ENCODE measurements at places on chromosomes 4 and X. TPM values are rescaled to one million over a fixed set of nuclear protein-coding genes. Genes with fewer than 3 reads are reported as not detected.

DNA sequence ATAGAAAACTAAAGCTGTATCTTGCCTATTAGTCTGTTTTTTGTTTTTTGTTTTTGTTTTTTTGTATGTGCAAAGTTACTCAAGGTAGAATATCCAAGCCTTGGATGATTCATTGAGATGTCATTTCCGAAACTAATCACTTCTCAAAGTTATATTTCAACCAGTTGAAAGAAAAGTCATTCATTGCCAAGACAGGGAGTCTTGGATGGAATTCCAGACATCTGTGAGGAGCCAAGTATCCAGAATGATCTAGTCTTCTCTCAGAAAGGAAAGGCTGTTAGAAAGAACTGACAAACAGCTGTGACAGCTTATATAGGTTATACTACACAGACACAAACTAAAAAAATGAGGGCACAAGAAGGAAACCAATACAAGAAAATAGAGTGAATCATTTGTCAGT lies 141.1 kb upstream of the NDST3 start:
- H3K36me3 ChIP-seq, result no peaks in the 10 kb centered on the region
- H3K4me1 ChIP-seq, result no peaks in the 10 kb centered on the region
- H3K27ac ChIP-seq, result no peak overlapping the region
- no peak for DNase-seq
- H3K4me3 ChIP-seq, result no peak overlapping the region
- no peaks in the 10 kb centered on the region for H3K27me3 ChIP-seq

- H3K4me3 ChIP-seq, result no peak overlapping the region
- no peak for DNase-seq
- no peak overlapping the region for H3K27ac ChIP-seq
- no peaks in the 10 kb centered on the region for H3K4me1 ChIP-seq
- H3K27me3 ChIP-seq, result no peaks in the 10 kb centered on the region
- peaks cover 29% of the 10 kb centered on the region for H3K36me3 ChIP-seq
Measured at GRCh38 chr4:40870150-40870549, 120.4 kb downstream of the NSUN7 start.

DNA sequence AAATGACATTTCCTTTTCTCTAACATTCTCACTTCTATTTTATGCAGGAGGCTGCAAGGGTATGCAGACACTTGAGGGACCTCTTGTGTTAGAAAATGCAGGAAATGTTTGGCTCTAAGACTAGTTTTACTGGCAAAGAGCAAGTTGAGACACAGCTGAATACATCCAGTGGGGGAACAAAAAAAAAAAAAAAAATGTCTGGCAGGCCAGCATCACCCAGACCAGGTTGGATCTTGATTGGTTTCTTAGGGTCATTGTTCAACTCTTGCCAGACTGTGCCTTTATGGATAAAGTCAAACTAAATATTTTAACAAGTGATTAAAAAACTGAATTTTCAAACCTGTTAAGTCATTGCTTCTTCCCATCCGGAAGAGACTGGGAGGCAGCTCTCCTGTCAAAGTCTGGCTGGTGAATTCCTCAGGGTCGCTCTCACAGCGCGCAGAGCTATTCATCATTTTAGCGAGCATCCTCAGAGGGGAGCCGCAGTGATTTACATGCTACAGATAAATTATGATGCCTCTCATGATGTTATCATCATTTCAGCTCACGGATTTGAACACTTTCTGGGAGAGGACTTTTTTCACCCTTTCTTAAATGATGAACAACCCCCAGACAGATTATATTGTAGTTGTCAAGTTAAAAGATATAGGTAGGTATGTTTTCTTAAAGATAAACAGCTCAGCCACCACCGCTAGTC lies 23.6 kb upstream of the PACRGL start:
- no peak for DNase-seq
- no peak overlapping the region for H3K4me3 ChIP-seq
- no peaks in the 10 kb centered on the region for H3K4me1 ChIP-seq
- H3K36me3 ChIP-seq, result no peaks in the 10 kb centered on the region

Gene NHS
- total RNA-seq, result 0.67 TPM

Gene BEX1
- 17.6 TPM for total RNA-seq

Gene ADH7
- not detected for total RNA-seq

GRCh38 chr4:104424475-104424941 lies 70.2 kb downstream of the CXXC4 start:
- H3K27ac ChIP-seq, result no peak overlapping the region
- no peak overlapping the region for H3K4me3 ChIP-seq
- H3K4me1 ChIP-seq, result no peaks in the 10 kb centered on the region
- no peaks in the 10 kb centered on the region for H3K27me3 ChIP-seq
- H3K36me3 ChIP-seq, result no peaks in the 10 kb centered on the region

GRCh38 chr4:153295131-153295755 lies 49.2 kb upstream of the MND1 start:
- H3K27ac ChIP-seq, result no peak overlapping the region
- no peak for DNase-seq
- H3K27me3 ChIP-seq, result no peaks in the 10 kb centered on the region
- H3K4me1 ChIP-seq, result peaks cover 29% of the 10 kb centered on the region
- no peaks in the 10 kb centered on the region for H3K36me3 ChIP-seq

DNA sequence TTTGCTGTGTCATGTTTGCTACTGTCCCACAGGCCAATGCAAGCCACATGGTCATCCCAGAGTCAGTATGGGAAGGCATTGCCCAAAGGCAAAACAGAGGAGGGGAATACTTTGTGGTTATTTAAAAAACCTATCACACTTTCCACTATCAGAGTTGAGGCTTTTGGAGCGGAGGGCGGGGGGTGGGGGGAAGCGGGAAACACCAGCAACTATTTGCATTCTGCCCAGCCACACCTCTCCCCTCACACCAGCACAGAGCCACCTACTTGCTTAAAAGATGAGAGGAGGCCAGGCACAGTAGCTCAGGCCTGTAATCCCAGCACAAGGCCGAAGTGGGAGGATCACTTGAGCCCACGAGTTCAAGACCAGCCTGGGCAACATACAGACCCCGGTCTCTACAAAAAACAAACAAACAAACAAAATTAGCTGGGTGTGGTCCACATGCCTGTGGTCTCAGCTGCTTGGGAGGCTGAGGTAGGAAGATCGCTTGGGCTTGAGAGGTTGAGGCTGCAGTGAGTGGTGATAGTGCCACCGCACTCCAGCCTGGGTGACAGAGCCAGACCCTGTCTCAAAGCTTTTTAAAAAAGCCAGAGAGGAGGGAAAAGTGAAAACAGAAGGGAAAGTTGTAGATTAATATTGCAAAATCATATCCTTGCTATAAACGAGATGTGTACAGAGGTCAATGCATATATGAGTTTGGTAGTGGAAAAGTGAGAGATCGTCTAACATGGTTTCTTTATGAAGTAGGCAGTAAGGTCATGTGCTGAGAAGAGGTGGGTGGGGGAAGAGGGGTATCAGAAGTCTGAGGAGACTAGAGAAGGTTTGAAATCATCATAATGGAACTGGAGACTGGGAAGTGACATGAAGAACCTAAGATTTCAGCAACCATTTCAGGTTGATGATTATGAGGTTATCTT lies 1.9 kb upstream of the CHST7 start:
- no peaks in the 10 kb centered on the region for H3K27me3 ChIP-seq
- H3K4me3 ChIP-seq, result no peak overlapping the region
- H3K36me3 ChIP-seq, result no peaks in the 10 kb centered on the region
- H3K4me1 ChIP-seq, result peaks cover 3% of the 10 kb centered on the region
- no peak overlapping the region for H3K27ac ChIP-seq
- DNase-seq, result no peak

Gene DUSP21
- not detected for total RNA-seq

- no peaks in the 10 kb centered on the region for H3K4me1 ChIP-seq
- H3K27ac ChIP-seq, result no peak overlapping the region
- no peaks in the 10 kb centered on the region for H3K36me3 ChIP-seq
- H3K27me3 ChIP-seq, result no peaks in the 10 kb centered on the region
- H3K4me3 ChIP-seq, result no peak overlapping the region
Measured at GRCh38 chrX:88612870-88613329, 134.1 kb upstream of the CPXCR1 start.

GRCh38 chrX:144616317-144616716 lies 631.0 kb upstream of the SPANXN1 start:
- H3K27ac ChIP-seq, result no peak overlapping the region
- no peaks in the 10 kb centered on the region for H3K36me3 ChIP-seq
- DNase-seq, result no peak
- H3K27me3 ChIP-seq, result no peaks in the 10 kb centered on the region
- H3K4me1 ChIP-seq, result no peaks in the 10 kb centered on the region

Gene NPNT
- total RNA-seq, result 1.7 TPM

GRCh38 chr4:41185614-41186592 lies 28.4 kb downstream of the APBB2 start:
- H3K4me3 ChIP-seq, result no peak overlapping the region
- DNase-seq, result no peak
- H3K36me3 ChIP-seq, result no peaks in the 10 kb centered on the region
- H3K4me1 ChIP-seq, result peaks cover 25% of the 10 kb centered on the region
- H3K27me3 ChIP-seq, result no peaks in the 10 kb centered on the region

GRCh38 chr4:3189459-3189858 lies 59.5 kb upstream of the MSANTD1 start:
- H3K4me3 ChIP-seq, result no peak overlapping the region
- H3K27me3 ChIP-seq, result no peaks in the 10 kb centered on the region
- DNase-seq, result no peak
- H3K4me1 ChIP-seq, result no peaks in the 10 kb centered on the region

GRCh38 chr4:1582227-1582626 lies 101.9 kb downstream of the FAM53A start:
- H3K27ac ChIP-seq, result no peak overlapping the region
- H3K27me3 ChIP-seq, result no peaks in the 10 kb centered on the region
- no peaks in the 10 kb centered on the region for H3K36me3 ChIP-seq

GRCh38 chr4:20723463-20723862 lies 23.2 kb downstream of the PACRGL start:
- no peak overlapping the region for H3K4me3 ChIP-seq
- no peaks in the 10 kb centered on the region for H3K27me3 ChIP-seq
- H3K4me1 ChIP-seq, result no peaks in the 10 kb centered on the region
- H3K36me3 ChIP-seq, result peaks cover 7% of the 10 kb centered on the region
- no peak for DNase-seq
- H3K27ac ChIP-seq, result no peak overlapping the region

DNA sequence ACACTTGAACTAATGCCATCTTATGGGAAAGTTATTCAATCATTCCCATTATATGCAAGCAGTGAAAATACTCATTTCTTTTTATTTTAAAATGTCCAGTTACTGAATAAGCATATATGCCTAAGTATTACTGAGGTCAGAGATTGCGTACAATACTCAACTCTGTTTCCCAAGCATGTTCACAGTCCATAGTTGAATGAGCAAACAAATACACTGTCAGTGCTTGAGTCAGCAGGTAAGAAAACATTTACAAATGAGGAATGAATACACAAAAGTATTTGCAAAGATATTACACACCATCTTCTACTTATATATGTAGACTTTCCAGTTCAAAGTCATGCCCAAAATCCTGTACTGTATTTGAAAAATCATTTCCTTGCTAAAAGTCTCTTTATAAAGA lies 74.1 kb downstream of the TSPAN5 start:
- no peak for DNase-seq
- no peaks in the 10 kb centered on the region for H3K27me3 ChIP-seq
- no peak overlapping the region for H3K27ac ChIP-seq
- peaks cover 10% of the 10 kb centered on the region for H3K4me1 ChIP-seq
- no peak overlapping the region for H3K4me3 ChIP-seq

Gene LNX1
- 10.5 TPM for total RNA-seq

GRCh38 chrX:357035-357692 lies 29.5 kb downstream of the PPP2R3B start:
- no peak overlapping the region for H3K27ac ChIP-seq
- H3K27me3 ChIP-seq, result no peaks in the 10 kb centered on the region
- H3K36me3 ChIP-seq, result peaks cover 36% of the 10 kb centered on the region
- no peak for DNase-seq
- no peak overlapping the region for H3K4me3 ChIP-seq

- peaks cover 9% of the 10 kb centered on the region for H3K4me1 ChIP-seq
- DNase-seq, result no peak
- peaks cover 30% of the 10 kb centered on the region for H3K27me3 ChIP-seq
- H3K4me3 ChIP-seq, result no peak overlapping the region
- no peaks in the 10 kb centered on the region for H3K36me3 ChIP-seq
Measured at GRCh38 chrX:37347420-37347819, 1.7 kb upstream of the PRRG1 start.

DNA sequence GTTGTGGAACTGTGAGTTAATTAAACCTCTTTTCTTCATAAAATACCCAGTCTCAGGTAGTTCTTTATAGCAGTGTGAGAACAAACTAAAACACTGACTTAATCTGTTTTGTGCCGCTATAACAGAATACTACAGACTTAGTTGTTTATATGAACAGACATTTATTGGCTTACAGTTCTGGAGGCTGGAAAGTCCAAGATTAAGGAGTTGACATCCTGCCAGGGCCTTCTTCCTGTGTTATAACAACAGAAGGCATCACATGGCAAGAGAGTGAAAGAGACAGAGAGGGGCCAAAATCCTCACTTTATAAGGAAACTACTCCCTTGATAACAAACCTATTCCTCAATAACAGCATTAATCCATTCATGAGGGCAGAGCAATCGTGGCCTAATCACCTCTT lies 42.5 kb upstream of the KCNIP4 start:
- H3K36me3 ChIP-seq, result no peaks in the 10 kb centered on the region
- H3K4me1 ChIP-seq, result no peaks in the 10 kb centered on the region
- H3K27ac ChIP-seq, result no peak overlapping the region
- H3K4me3 ChIP-seq, result no peak overlapping the region
- no peak for DNase-seq

GRCh38 chrX:39550795-39551361 lies 546.9 kb downstream of the BCOR start:
- no peak for DNase-seq
- no peaks in the 10 kb centered on the region for H3K36me3 ChIP-seq
- no peak overlapping the region for H3K27ac ChIP-seq
- H3K4me3 ChIP-seq, result no peak overlapping the region

DNA sequence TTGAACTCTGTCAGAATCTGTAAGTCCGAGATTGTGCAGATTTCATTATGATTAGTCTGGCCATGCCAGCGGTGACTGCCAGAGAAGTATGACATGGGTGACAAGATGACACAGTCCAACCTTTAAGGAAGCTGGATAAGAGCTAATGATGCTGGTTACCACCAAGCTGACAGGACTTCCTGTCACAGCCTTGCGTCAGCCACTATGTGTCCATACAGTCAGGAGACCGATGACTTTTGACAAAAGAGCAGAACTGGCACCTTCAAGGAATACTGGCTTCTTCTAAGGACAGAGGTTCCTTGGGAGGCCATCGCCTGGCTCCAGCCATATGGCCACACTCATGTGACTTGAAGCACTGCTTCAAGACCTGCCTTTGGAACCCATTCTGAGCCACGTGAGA lies 67.2 kb upstream of the TFDP3 start:
- no peaks in the 10 kb centered on the region for H3K4me1 ChIP-seq
- no peaks in the 10 kb centered on the region for H3K36me3 ChIP-seq
- H3K27ac ChIP-seq, result no peak overlapping the region

DNA sequence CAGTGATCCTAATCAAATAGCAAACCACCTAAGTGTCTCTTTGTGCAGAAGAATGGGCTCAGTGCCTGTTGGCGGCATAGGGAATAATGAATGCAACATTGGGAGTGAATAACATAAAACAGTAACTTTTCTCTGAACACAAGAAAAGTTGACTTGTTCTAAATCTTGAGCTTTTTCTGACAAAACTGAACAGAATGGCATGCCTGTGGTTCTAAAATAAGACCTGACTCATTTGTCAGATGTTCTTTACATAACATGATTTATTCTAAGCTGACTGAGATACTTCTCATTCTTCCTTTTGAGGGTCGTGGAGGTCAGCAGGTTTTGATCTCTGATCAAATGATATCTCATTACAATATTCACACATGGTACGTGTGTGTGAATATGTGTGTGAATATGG lies 165.4 kb upstream of the WDR1 start:
- no peak overlapping the region for H3K27ac ChIP-seq
- no peaks in the 10 kb centered on the region for H3K27me3 ChIP-seq
- no peaks in the 10 kb centered on the region for H3K4me1 ChIP-seq
- H3K4me3 ChIP-seq, result no peak overlapping the region

Gene CSAG3
- not detected for total RNA-seq
